Naive thymus-derived CD4-positive, alpha-beta T cell (primary cell): ENCODE measurements at places on chromosomes 12 and 14.

- DNase-seq, result no peak
Measured at GRCh38 chr12:75634244-75635222, 123.1 kb upstream of the KRR1 start.

DNA sequence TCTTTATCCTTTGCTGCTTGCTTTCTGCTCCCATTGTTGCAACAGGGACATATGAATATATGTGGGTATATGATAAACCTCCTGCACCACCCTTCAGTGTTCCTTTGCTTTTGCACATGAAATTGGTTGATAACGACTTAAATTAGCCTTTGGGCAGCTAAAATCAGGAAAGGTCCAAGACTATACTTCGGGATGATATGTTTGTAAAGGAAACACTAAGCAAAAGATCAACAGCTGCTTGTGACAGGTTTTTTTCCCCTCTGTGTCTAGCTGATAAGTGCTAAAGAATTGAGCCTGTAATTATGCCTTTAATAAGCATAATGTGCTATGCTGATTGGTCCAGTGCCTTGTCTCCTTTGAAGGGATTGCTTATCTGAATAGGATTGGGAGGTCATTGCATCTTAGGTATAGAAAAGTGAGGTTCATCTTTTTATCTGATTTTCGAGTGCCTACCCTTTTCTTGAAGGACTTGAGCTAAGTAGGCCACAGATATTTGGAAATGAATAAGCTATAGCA lies 59.4 kb downstream of the PPHLN1 start:
- no peak for DNase-seq

DNA sequence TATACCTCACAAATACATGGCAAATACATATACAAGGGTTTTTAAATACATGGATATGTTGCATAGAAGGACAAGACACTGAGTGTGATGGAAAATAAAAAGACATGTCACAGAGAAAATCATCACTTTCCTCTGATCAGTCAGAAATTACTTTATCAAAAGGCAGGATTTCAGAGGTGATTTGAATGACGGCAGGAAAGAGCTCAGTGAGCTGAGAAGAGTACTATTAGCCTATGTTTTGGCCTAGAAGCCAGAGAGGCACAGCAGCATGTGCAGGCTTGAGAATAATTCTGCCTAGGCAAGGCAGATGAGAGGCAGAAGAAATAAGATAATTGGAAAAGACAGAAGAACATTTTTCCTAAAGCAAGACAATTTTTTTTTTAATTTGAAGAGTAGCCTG lies 94.9 kb downstream of the BCAT1 start:
- DNase-seq, result no peak

- DNase-seq, result no peak
Measured at GRCh38 chr14:92832137-92832700, 38.1 kb downstream of the GOLGA5 start.

DNA sequence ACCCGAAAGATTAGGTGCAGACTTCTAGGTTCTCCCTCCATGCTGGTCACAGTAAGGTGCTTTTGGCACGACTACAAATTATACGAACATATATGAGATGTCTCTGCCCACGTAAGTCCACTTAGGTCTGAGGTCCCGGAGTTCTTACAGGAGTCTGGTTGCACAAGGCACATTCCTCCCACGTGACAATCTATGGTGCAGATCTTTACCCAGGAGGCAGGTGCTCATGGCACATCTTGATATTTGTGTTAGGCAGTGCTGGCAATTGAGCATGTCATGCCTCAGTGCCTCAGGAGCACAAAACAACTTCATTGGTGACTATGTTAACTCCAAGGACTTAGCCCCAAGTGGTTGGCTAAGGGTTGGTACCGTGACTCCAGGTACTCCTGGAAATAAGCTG lies 92.0 kb upstream of the AMN1 start:
- DNase-seq, result no peak

- DNase-seq, result no peak
Measured at GRCh38 chr12:10179776-10180181, 947 bp downstream of the TMEM52B start.

- DNase-seq, result no peak
Measured at GRCh38 chr12:21353948-21354347, 18.8 kb upstream of the IAPP start.
